Activated CD8-positive, alpha-beta memory T cell treated with anti-CD3 and anti-CD28 coated beads, Interleukin-2, amount 50 U/mL, for 4 hours (primary cell): ENCODE measurements at places on chromosomes 16 and 17.

DNA sequence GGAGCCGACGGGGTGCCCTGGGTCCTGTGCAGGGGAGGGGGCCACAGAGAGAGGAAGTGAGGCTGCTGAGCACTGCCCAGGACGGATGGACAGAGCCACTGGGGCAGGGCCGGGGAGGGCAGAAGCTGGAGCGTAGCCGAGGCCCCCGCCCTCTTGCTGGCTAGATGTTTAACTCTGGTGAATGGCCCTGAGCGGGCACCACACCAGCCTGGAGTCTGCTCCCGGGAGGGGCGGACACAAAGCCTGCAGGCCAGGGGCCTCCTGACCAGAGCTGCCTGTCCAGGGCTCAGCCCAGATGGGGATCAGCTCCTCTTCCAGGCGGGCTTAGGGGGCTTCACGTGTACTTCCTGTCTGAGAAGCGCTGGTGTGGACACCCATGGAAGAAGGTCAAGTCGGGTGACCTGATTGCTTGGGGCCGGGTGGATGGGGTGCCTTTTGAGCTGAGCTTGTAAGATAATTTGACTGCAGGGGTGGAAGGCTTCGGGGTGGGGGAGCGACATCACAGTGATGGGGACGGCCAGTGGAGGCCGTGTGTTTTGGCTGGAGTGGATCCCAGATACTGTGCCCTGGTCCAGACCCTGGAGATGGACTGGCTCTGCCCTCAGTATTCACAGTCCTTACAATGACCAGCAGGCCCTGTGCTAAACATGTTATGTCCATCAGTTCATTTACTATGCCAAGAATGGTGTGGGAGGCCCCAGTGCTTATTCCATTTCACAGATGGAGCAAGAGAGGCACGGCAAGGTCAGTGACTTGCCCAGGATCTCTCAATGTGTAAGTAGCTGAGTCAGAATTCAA lies 33.7 kb upstream of the CIBAR2 start:
- no peak for DNase-seq

DNA sequence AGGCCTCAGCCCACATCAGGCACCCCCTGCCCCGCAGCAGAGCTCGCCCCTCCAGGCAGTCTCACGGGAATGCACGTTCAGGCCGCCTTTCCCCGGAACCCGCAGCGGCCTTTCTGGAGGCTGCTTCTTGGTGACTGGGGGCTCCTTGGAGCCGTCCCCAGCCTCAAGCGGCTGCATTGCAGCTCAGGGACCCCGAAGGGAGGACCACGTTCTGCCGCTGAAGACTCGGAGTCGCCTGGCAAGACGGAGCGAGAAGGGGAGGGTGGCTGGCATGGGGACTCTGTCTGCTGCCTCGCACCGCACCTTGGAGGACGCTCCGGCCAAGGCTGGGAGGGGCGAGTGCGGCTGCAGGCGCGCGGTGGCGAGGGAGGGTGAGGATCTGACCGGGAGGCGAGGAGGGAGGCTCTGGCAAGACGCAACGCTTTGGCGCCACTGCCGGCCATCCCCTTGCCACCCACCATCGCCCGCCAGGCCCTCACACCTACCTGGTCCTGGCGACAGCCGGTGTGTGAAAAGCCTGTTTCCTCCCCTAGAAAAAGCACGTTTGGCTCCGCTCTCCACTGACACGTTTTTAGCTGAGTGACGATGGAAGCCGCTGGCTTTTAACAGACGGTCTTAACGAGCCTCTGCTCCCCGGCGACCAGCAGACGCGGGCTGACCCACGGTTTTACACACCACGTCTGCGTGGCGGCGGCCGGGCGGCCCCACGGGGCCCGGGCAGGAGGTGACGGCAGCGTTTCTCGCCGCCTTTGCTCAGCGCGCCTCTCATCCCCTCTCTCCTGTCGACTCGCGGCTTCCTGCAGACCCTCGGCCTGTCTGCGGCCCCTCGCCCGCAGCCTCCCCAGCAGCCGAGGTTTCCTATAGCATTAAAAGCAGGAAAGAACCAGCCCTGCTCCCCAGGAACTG lies 16.7 kb upstream of the GNG13 start:
- no peak for DNase-seq

DNA sequence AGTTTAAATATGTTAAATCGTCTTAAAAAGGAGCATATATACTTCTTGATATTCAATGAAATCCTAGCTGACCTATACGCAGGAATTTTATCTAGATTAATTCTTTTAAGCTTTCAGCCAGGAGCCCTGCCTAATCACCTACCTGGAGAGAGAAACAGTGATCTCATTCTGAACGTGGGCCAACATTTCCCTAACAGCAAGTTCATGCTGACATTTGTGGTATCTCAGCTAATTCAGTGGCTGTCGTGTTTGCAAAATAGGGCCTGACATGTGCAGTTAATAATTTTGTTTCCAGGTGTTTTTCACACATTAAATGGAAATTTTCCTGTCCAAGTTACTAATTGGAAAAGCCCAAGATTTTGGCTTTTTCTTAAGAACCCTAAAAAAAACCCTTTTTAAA lies 17.4 kb downstream of the KRT24 start:
- no peak for DNase-seq

GRCh38 chr16:62445909-62446308 lies 409.7 kb upstream of the CDH8 start:
- no peak for DNase-seq

DNA sequence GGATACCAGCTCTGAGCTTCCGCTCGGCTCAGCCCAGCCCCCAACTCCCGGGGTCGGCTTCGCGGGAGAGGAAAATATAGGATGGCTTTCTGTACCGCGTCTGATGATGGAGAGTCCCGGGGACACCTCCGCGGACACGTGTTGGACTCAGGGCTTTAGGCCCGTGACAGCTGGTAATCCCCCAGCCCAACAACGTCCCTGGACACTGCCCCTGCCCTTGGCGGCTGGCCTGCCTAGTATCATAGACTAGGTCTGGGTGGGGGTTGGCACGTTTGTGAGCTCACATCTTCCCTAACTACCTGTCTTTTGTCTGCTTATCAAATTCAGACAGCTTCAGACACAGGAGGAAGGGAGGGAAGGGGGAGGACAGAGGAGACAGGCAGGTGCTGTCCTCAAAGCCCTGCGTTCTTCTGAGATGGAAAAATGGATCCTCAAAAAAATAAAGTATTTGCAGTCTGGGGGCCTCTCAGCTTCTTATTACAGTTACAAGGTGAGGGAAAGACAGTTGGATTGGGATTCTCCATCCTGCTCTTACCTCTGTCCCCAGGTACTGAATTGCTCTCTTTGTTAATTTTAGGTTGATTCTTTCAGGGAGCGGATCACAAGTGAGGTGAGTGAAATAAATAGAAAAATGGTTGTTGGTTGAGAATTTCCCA lies 698 bp downstream of the PSME3 start:
- DNase-seq: no peak

- no peak for DNase-seq
Observed at GRCh38 chr16:55411231-55411630, 67.8 kb upstream of the MMP2 start.

- DNase-seq: no peak
Observed at GRCh38 chr16:79284766-79285165, 315.8 kb downstream of the MAF start.

GRCh38 chr16:67796099-67796718 lies 10.2 kb downstream of the RANBP10 start:
- DNase-seq: no peak

DNA sequence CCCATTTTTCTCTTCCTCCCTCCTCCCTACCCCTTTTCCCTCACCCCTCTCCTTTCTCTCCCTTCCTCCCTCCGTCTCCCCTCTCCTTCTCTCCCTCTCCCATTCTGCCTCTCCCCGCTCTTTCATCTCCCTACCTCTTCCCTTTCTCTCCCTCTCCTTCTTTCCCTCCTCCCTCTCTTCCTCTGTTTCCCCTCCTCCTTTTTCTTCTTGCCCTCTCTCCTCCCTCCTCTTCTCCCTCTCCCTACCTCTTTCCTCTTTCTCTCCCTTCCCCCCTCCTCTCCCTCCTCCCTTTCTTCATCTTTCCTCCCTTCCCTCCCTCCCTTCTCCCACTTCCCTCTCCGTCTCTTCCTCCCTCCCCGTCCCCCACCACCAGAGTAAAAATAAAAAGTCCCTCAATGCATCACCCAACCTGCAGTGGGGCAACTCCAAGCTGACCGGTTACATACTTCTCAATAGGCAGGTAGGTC lies 10.4 kb downstream of the CHD9NB start:
- DNase-seq: no peak

- DNase-seq: no peak
Observed at GRCh38 chr17:37094391-37094790, 145.6 kb downstream of the AATF start.

- DNase-seq: no peak
Observed at GRCh38 chr17:39660397-39661385, 4.5 kb upstream of the TCAP start.

- DNase-seq: no peak
Observed at GRCh38 chr17:49708515-49709183, 885 bp upstream of the SLC35B1 start.

GRCh38 chr17:80349151-80349651 lies 65.8 kb upstream of the ENDOV start:
- no peak for DNase-seq

GRCh38 chr17:56119191-56119590 lies 34.1 kb upstream of the ANKFN1 start:
- no peak for DNase-seq

- DNase-seq: no peak
Observed at GRCh38 chr16:22352723-22353122, 21.7 kb downstream of the CDR2 start.

- no peak for DNase-seq
Observed at GRCh38 chr17:58783380-58783779, 27.7 kb downstream of the PPM1E start.

- DNase-seq: no peak
Observed at GRCh38 chr16:14109077-14109775, 38.1 kb downstream of the MRTFB start.

DNA sequence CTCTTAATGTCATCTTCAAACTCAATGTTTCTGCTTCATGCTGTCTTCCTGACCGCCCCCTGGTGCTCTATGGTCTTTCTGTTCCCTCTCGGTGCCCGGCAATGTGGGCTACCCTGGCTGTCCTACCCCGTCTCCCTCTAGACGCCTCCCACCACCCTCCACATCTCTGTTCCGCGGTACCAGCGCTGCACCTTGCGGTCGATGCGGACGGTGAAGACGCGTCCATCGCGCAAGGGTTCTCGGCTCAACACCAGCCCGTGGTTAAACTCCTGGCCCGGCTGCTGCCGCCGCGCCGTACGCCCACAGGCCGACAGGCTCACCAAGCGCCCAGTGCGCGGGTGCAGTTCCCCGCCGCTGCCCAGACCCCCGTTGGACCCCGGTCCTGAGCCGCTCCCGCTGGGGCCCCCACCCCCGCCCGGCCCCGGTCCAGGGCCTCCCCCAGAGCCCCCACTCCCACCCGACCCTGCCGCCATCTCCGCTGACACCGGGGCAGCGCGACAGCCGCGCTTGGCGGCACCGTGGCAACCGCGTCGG lies at the start of gene NEURL4:
NEURL4 (minus strand) TSS at position 496 of the 534 bp plus-strand sequence; CDS start at position 473, 23 bp downstream.
- no peak for DNase-seq

GRCh38 chr17:17648762-17649161 lies 32.5 kb upstream of the RAI1 start:
- DNase-seq: no peak

GRCh38 chr17:1750628-1751027 lies 8.0 kb downstream of the SERPINF2 start:
- no peak for DNase-seq

- no peak for DNase-seq
Observed at GRCh38 chr16:54936979-54937670, 6.5 kb downstream of the IRX5 start.

DNA sequence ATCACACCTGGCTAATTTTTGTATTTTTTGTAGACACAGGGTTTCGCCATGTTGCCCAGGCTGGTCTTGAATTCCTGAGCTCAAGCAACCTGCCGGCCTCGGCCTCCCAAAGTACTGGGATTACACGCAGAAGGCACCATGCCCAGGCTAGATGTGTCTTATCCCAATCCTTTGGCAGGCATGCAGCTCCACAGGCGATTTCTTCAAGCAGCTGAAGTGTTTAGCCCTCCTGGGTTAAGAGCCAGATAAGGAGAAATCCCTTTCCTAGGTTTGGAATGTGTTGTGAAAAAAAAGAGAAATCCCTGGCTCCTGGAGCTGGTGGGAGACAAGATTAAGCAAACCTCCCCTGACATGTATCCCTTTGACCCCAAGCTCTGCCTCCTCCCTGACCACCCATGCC lies 2.1 kb upstream of the NHERF1 start:
- no peak for DNase-seq

DNA sequence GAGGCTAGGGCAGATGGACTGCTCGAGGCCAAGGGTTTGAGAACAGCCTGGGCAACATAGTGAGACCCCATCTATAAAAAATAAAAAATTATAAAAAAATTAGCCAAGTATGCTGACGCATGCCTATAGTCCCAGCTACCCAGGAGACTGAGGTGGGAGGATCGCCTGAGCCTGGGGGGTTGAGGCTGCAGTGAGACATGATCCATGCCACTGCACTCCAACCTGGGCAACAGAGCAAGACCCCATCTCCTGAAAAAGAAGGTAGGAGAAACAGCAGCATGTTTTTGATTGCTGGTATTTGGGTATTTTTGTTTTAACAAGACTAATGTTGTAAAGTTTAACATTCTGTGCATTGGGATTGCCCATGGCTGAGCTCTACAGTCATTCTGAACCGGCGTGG lies 8.9 kb upstream of the DDX19A start:
- no peak for DNase-seq

GRCh38 chr17:82447876-82448275 lies 2.7 kb downstream of the CYBC1 start:
- no peak for DNase-seq

GRCh38 chr16:10033556-10033955 lies 148.7 kb downstream of the GRIN2A start:
- DNase-seq: no peak

DNA sequence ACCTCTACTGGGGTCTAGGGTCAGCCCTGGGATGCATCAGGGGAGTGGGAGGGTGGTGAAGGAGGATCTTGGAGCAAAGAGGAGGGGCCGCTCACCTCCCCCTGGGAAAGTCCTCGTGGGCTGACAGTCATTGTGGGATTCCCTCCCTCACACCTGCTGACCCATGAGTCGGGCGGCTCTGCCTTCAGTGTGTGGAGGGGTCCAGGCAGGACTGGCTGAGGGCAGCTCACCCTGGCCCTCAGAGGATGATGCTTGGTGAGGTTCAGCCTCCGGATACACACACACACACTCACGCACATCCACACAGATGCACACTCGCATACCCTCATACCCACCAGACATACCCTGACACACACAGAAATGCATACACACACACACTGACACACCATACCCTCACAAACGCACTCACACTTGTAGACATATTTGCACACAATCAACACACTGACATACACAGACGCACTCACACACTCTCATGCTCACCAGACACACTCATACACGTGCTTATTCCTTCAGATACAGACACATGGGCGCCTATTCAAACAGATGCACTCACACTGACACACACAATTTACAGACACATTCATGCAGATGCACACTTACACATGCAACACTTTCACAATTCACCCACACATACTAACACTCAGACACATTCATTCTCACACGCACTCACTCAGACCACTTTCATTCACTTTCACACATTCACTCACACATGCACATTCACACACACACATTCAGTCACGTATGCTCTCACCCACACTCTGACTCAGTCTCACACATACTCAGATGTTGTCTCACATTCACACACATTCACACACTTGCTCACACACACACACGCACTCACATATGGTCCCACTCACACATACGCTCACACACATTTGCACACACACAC lies 105.1 kb upstream of the RPL38 start:
- no peak for DNase-seq
